ENCODE measurements at places on chromosomes 3 and 15.

- DNase-seq: no peak
These were observed 375.1 kb downstream of the SHQ1 start for GRCh38 chr3:72473156-72473555.

DNA sequence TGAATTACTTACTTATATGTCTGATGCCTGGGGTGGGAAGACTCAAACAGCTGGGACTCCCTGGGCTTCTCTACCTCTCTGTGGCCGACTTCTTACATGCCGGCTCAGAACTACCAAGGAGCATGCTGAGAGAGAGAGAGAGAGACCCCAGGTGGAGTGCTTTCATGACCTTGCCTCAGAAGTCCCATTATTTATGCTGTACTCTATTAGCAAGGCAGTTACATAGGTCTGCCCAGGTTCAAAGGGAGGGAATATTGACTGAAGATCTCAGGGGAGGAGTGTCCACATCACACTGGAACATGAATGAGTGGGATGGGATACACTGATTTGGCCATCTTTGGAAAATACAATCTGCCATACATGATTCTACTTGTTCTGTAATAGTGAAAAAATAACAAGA is 16.2 kb downstream of the CCDC32 start:
- no peak for DNase-seq

DNA sequence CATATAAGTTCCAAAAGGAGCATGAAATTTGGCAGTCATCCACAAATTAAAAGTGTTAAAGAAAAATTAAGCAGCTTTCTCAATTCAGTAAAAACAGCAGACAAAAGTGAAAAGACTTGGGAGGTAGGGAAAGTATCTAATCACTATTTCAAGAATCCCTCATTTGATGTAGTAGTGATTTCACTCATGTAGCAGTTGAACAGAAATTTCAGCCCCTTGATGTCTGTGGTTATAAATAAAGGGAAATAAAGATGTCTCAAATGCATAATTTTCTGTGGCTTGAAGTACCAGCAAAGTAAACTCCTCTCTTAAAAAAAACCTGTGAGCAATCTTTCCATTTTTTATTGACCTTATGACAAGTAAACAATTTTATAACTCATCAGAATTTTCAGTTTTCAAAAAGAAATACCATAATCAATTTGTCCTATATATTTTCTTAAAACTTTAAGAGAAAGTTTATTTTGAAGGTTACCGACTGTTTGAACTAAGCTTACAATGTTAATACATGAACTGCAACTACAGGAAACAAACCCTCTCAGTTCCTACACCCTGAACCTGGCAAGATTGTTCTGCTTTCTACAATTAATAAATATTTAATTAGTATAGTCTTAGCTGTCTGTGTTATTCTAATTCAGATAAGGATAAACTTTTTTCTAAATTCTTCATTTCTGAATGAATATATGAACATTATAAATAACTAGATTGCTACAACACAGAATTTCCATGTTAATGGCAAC is 94.2 kb downstream of the CBLB start:
- DNase-seq: no peak

- DNase-seq: no peak
These were observed 130.8 kb downstream of the ZNF621 start for GRCh38 chr3:40655551-40655950.

- no peak for DNase-seq
These were observed 34.7 kb downstream of the NUSAP1 start for GRCh38 chr15:41367418-41367817.

- DNase-seq: no peak
These were observed 110.5 kb upstream of the ADAMTS9 start for GRCh38 chr3:64798316-64798715.

GRCh38 chr3:179148616-179149405 is 654 bp downstream of the PIK3CA start:
- peak; percentile 84 for DNase-seq

DNA sequence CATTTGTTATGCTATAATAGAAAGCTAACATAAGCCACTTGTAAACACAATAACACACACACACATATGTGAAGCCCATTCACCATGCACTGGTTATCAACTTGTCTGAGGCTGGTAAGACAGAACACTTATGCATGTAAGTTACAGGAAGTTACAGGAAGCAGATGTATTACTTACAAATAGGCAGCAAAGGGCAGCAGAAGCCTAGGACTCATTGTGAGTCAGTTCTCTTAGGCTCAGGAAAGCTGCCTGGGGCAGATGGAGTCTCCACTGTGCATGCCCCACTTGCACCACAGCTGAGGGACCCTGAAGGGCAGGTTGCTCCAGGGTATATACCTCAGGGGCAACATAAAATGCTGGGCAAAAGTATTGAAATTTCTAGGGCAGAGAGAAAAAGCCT is 748.8 kb upstream of the CCDC54 start:
- DNase-seq: no peak

GRCh38 chr3:138846262-138846791 is 11.6 kb upstream of the PIK3CB start:
- DNase-seq: no peak

DNA sequence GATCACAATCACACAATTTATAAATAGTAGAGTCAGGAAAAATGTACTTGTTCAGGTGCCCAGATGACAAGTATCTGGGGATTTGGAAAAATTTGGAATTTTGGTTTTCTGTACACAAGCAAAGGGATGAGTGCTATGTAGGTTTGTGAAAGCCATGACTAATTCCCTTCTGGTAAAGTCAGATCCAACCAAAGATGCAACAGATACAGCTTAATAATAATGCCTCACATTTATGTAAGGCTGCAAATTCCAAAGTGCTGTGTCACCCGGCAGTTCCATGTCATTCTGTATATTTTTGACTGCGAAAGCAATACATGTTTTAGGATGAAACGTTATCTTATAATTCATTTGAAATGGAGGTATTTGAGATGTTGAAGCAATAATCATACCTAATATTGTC is 102.7 kb upstream of the AGBL1 start:
- no peak for DNase-seq

DNA sequence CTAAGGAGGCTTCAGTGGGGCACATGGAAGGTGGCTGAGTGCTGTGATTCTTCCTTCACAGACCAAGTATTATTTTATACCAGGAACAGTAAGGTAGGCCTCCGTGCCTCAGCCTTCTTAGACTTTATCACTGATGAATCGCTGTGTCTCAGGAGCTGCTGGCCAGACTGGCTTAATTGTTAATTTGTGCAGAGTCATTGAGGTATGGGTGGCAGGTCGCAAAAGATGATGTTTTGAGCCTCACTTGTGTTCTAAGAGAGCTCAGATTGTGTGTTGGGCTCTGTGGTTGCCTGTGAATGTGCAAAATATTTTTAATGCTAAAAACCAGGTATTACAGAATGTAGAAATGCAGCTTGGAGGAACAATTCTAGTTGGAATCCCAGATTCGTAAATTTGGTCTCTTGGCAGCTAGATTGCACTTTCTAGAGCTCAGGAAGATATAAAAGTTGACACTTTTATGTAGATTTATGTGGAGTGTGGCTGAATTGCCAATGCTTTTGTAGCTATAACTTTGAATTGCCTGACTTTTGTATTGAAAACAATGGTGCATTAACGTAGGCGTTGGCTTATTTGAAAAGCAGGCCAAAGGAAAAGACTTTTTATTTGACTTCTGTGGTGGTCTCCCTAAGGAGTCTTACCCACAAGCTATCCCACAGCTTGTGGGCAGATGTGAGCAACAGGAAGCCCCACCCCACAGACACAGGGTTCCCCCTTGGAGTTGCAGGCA is 53.4 kb downstream of the LARS2 start:
- no peak for DNase-seq

GRCh38 chr3:26574766-26575165 is 47.8 kb upstream of the LRRC3B start:
- no peak for DNase-seq

GRCh38 chr3:4008205-4008604 is 209.0 kb downstream of the LRRN1 start:
- DNase-seq: no peak

DNA sequence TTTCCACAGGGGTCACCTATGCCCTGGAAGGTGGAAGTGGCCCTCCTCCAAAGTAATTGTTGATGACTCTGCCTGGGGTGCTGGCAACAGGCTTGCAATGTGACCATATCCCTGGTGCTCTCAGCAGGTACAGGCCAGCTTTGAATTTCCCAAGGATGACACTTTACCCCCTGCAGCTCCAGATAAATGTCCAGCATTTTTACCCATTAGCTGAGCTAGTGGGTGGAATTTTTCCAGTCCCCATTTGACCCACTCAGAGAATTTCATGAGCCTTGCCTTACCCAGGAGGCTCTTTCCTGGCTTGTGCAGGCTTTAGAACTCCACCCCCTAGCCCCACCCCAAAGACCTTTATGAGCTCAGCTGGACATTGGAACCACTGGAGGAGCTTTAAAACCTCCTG is 77.6 kb downstream of the ST8SIA2 start:
- no peak for DNase-seq

DNA sequence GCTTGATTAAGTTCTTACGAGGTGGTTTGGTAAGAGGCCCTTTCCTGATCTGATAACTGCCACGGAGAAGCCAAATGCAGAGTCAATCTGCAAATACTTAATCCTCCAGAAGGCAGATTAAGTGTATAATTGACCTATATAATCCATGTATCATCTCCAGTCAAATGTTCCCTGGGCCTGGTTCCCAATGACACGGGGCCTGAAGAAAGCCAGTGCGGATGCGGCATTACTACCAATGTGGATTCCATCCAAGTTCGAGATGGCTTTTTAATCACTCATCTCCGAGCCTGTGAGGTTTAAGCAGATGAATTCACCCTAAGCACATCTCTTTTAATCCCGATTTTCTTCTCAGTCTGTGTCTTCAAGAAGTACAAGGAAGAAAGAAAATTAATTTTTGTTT is 60.0 kb upstream of the FEZF2 start:
- DNase-seq: no peak

DNA sequence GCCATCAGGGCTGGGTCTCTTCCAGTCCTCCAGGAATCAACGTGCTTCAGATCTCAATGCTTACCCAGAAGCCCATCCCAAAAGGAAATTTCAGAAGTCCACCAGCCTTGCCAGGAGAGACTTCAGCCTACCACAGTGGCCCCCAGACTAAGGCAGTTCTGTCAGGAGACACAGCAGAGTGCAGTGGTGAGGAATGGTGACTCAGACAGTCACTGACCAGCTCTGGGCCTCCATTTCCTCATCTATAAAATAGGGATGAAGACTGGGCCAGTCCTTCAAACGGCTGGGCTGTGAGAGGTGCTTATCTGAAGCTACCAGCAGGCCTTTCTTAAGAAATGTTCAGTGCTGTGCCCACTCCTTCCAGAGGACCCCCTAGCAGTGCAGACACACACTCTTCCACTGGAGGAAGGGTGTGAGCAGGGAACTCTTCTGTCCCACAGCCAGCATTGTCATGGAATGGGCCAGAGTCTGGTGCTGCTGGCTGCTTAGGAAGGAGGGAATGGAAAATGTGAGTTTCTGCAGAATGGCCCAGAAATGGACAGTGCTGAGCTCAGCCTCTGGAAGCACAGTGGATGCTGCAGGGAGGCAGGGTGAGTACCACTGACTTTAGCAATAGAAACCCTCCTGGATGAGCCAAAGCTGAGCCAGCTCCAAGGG is 41.6 kb upstream of the DUSP7 start:
- DNase-seq: no peak

- no peak for DNase-seq
These were observed 80.7 kb downstream of the KLF13 start for GRCh38 chr15:31407376-31407775.

- peak; percentile 49 for DNase-seq
These were observed 59.7 kb upstream of the KBTBD8 start for GRCh38 chr3:66938338-66938963.

DNA sequence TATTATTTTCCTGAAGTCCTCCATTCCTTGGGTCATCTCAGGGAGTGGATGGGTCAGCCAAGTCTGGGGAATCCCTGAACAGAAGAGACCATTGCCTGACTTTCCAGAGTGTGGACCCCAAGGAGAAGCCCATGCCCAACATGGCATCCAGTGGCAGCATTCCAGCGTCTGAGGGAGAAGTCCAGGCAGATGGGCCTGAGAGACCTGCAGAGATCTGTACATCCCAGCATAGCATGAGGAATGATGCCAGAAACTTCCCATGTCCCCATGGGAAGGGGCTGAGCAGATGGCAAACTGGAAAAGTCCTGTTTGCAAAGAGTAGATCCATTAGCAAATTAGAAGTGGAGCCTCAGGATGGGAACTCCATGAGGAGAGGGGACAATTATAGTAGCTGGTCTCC is 17.6 kb upstream of the COLQ start:
- no peak for DNase-seq

- no peak for DNase-seq
These were observed 163.0 kb downstream of the TBC1D5 start for GRCh38 chr3:17579289-17580031.

DNA sequence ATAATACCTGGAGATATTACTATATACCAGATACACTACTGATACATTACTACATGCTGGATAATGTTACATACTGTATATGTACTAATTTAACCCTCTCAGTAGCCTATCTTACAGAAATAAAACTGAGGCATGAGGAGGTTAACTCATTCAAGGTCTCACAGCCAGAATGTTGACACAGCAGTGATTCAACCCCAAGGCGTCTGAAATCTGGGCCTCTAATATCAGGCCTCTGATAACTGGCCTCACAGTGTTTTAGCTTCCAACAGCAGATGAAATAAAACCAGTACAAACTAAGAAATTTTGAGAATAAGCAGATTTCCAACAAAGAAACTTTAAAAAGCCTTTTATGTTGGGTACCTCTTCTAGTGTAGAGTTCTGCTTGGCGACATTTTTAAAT is 23.4 kb downstream of the DZIP1L start:
- no peak for DNase-seq

- DNase-seq: peak; percentile 57
These were observed 124.6 kb downstream of the AKAP13 start for GRCh38 chr15:85504749-85505676.

GRCh38 chr3:30612437-30613132 is 6.2 kb downstream of the TGFBR2 start:
- DNase-seq: no peak

- no peak for DNase-seq
These were observed 93.3 kb downstream of the PCCB start for GRCh38 chr3:136343446-136343845.

GRCh38 chr3:171375666-171376595 is 84.3 kb downstream of the TNIK start:
- no peak for DNase-seq

DNA sequence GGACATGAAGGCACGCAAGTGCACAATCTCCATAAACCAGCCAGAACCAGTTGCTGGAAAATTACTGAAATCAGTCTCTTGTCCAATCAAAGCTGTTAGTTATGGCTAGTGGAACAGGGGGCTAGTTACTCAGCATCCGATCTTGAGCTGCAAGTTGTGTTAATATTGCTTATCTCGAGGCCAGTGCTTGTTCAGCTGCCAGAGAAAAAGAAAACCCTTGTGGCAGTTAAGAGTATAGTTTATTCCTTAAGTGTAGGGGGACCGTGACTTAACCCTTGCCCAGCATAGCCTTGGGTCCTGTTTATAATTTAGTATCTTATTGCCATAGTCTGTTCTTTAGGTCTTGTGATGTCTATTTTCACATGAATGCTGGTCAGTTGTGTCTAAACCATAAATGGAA is 268.5 kb downstream of the CD47 start:
- no peak for DNase-seq

Measured in CD4-positive, alpha-beta T cell treated with Interleukin-15 for 4 hours (primary cell).